ENCODE measurements at places on chromosomes 16 and 17.

DNA sequence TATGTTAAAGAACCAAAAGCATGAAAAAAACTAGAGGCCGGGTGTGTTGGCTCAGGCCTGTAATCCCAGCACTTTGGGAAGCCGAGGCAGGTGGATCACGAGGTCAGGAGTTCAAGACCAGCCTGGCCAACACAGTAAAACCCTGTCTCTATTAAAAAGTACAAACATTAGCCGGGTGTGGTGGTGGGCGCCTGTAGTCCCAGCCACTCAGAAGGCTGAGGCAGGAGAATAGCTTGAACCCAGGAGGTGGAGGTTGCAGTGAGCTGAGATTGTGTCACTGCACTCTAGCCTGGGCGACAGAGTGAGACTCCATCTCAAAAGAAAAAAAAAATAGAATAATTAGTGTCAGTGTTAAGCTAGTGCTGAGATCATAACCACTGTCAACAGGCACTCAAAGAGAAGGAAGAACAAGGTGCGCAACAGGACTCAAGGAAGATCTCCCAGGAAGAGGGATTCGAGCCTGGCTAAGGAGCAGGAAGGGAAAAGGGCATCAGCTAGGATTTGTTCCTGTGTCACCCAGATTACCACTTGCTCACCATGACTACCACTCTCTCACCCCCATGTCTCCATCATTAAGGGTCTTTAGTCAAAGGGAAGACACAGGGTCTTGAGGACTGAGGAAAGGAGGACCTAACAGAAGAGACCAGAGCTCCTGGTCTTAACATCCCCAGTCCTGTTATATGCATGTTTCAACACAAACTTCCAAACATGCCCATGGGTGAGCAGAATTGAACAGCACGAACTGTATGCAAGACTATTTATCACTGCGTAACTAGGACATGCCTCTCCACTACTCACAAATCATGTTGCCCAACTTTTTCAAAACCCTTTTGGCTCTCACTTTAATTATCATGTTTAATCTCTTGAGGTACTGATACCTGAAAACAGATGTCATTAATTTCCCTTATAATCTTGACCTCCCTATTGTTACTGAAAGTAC is 88.3 kb upstream of the PLEKHM1 start:
- DNase-seq, result no peak

GRCh38 chr17:33874617-33875060 is 380.4 kb upstream of the CCL2 start:
- no peak for DNase-seq

DNA sequence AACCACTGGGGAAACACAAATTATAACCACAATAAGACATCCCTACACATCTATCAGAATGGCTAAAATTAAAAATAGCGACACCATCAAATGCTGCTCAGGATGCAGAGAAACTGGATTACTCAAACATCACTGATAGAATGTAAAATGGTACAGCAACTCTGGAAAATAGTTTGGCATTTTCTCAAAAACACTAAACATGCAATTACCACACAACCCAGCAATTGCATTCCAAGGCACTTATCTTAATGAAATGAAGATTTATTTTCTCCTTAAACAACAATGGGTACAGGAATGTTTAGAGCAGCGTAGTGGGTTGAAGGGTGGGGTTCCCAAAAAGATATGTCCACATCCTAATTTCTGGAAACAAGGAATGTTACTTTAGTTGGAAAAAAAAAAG is 309.0 kb upstream of the PMFBP1 start:
- no peak for DNase-seq

DNA sequence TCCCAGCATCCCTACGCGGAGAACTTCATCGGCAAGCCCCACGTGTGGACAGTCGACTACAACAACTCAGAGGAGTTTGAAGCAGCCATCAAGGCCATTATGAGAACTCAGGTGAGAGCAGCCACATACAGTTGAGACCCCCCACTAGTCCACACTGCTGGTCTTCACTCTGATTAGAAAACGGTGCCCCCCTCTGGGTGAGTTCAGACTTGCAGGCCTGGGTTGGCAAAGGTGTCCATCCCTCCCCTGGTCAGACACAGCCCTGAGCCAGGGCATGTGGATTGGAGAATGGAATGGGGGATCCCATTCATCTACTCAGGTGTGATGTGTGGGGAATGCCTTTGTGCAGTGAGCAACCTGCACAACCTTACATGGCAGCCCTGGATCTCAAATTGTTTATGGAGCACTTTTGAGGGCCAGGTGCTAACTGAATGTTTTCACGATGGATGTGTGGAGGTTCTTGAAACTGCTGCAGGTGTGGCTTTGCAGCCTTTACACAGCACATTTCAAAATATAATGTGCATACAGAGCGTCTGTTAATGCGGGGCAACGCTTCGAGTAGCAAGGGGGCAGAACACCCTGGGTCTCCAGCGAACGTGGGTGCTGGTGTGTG is 72.6 kb downstream of the MGAT5B start:
- DNase-seq, result no peak

DNA sequence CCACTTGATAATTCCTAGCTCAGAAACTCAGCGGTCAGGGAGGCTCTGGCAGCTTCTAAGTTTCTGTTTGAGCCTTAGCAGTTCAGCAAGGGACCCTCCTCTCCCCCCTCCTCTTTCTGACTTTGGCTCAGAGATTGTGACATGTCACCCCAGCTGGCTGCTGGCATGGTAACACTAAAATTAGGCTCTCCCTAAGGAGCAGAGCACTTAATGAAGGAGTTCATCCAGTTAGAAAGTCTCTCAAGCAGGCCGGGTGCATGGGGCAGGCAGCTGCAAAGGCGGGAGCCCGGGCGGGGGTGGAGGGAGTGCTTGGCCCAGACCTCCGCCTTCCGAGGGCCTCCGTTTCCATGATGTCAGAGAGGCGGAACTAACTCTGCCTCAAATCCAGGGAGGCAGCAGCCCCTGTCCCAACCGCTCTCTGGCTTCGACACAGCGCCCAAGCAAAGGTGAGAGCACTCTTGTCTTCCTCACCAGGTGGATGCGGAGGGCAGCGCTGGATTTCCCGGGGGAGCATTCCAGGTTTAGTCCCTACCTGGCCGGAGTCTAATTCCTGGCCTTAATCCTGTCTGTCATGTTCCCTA is 128.0 kb upstream of the PLCG2 start:
- DNase-seq, result no peak

DNA sequence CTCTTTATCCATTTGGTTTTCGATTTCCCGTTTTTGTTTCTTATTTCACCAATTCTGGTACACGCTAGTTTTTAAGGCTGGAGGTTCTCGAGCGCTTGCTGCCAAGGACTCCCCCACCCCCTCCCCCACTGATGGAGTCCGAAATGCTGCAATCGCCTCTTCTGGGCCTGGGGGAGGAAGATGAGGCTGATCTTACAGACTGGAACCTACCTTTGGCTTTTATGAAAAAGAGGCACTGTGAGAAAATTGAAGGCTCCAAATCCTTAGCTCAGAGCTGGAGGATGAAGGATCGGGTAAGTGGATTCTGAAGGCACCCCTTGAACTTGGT is 825 bp downstream of the RPTOR start:
- DNase-seq, result no peak

DNA sequence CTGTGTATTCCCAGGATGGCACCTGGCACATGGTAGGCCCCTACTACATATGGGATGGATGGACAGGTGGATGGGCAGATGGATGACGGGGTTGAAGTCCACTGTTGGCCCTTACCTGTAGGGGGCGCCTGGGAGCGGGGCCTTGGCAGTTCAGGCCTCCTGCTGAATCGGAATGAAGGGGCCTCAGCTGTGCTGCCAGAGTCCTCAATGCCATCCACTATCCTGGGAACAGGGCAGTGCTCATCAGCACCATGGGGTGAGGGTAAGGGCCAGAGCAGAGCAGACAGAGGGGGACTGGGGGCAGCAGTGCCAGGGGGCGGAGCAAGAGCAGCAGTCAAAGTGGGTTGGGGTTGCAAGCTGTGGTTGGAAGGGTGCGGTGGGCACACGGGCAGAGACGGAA is 8.3 kb upstream of the RAB5C start:
- DNase-seq, result no peak

DNA sequence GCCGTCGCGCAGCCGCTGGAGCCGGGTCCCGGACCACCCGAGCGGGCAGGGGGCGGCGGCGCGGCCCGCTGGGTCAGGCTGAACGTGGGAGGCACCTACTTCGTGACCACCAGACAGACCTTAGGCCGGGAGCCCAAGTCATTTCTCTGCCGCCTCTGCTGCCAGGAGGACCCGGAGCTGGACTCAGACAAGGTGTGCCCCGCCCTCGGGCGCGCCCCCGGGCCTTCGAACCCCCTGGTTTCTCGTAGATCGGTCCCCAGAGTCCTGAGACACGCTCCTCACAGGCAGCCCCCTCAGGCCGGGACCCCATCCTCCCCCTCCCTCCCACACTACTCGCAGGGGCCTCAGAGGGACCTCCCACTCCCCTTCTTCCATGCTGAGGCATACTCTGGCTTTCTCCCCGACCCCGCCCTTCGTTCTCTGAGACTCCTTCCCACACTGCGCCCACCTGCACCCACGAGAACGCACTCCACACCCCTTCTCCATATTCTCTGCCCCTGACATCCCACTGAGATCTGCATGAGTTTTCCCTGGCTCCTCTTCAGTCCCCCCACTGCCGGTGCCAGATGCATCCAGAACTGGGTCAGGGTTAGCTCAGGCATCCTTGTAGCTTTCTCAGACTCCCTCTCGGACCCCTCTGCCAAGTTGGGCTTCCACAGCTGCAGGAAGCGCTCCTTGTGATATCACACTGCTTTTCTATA is 523 bp downstream of the KCTD2 start:
- DNase-seq, result no peak

Data from stimulated activated CD8-positive, alpha-beta memory T cell treated with anti-CD3 and anti-CD28 coated beads, Interleukin-12 subunit alpha, Interleukin-12 subunit beta, amount 100 ng/mL, for 4 hours (primary cell).